CD4-positive, alpha-beta T cell treated with Interferon alpha-2 for 1 hour (primary cell): ENCODE measurements at places on chromosomes 4 and X.

- peak; percentile 4 for DNase-seq
Measured at GRCh38 chrX:110087485-110088356, 84.8 kb downstream of the TMEM164 start.

DNA sequence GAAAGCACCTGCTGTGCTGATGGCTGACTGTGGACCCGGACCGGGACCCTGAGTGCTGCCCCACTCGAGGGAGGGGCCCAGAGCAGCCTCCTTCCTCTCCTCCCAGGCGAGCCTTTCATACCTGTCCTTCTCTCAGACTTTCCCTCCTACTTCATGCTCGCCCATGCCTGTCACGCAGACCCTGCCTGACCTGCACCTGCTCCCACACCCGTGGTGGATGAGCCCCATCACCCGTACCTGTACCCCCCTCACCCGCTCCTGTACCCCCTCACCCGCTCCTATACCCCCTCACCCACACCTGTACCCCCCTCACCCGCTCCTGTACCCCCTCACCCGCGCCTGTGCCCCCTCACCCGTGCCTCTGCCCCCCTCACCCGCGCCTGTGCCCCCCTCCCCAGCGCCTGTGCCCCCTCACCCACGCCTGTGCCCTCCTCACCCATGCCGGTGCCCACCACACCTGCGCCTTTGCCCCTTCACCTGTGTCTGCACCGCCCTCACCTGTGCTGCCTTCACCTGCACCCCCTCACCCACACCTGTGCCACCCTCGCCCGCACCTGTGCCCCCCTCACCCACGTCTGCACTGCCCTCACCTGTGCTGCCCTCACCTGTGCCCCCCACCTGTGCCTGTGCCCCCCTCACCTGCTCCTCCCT, 5.8 kb downstream of the MAEA start:
- DNase-seq = no peak

DNA sequence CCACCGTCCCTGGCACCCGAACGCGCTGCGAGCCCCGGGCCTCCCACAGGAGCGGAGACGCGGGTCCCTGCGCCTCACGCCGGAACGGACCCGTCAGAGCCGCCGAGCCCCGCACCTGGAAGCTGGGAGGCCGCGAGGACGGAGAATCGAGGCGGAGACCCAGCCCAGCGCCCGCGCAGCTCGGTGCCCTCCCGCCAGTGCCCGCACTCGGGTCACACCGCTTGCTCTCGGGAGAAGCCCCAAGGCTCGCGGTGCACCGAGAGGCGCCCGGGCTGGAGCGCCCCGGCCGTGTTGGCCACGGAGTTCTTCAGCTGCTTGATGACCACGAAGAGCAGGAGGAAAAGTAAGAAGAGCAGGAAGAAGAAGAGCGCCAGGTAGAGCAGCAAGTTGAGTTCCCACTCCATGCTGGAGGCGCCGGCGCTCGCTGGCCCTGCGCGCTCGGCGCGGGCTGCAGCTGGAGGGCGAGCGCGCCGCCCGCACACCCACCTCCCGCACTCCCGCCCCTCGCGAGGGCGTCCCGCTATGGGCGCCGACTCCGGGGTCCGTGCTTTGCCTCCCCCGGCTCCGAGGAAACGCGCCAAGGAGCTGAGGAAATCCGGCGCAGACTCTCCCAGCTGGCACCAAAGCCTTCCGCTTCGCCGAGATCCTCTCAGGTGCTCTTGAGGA, at the start of gene SMIM43:
SMIM43 (minus strand) TSS at position 463 of the 666 bp plus-strand sequence; CDS start at position 404, 59 bp downstream.
- no peak for DNase-seq

- DNase-seq = no peak
Measured at GRCh38 chrX:18890724-18891547, 93.0 kb downstream of the PHKA2 start.

- DNase-seq = no peak
Measured at GRCh38 chr4:98262431-98262830, 1.2 kb downstream of the RAP1GDS1 start.

GRCh38 chrX:132948648-132949260, 9.7 kb downstream of the HS6ST2 start:
- no peak for DNase-seq
